HuH-7 (cell line): ENCODE measurements at places on chromosomes 1 and 21.

DNA sequence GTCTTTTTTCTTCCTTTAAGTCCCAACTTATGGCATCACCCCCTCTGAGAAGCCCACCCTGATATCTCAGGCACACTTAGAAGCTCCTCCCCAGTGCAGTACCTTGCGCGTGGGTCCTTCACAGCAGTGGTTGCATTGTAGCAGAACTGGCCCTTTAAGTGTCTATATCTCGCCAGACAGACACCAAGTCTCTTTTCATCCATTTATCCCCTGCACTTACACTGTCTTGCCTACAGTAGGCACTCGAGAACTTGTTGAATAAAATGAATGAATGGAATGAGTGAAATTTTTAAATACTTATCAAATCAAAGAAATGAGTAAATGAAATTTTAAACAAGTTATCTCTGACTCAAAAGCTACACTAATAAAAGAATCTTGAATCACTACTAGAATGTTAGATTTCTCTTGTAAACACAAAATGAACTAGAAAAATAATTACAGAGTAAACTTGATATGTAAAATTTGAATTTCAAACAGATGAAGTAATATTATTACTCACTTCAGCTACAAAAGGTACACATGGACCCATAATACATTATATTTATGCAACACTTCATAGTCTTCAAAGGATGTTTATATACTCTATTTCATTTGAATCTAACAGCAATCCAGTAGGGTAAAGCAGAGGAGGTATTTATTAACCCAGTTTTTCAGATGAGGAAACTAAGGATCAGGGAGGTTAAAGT lies 54.7 kb upstream of the MAN1A2 start:
- DNase-seq, result no peak

- no peak for DNase-seq
Observed at GRCh38 chr1:243562473-243562872, 287.6 kb downstream of the AKT3 start.

DNA sequence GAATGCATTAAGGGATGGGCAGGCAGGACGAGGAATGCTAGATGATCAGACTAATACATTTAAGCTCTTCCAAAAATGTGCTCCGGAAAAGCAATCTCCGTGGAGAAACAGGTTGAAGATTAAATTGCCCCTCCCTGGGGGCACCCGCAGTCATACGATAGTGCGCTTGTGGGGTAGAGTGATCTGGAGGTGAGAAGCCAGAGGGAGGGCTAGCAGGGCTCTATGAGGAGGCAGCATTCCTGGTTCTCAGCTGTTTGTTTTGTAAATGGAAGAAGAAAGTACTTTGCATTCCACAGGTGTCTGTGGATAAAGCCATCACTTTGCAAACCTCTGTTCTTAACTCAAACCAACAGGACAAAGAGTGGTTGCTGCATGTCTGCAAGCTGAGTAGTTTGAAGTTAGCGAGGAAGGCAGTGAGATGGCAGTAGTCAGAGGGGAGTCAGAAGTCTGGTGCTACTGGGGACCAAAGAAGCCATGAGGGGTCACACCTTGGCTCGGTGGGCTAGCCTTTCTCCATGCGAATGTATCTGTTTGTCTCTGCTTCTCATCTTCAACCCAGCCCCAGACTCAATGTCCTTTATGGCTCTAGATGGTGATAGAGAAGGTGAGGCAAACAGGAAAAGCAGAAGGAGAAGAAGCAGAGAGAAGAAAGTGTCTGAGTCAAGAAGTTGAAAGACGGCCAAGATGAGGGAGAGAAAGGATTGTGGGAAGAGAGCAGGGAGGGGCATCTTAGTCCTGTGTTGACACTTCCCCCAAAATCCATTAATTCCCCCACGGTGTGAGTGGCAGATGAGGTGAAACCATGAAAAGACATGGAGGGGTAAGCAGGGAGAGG lies 65.2 kb upstream of the GJA8 start:
- DNase-seq, result no peak

DNA sequence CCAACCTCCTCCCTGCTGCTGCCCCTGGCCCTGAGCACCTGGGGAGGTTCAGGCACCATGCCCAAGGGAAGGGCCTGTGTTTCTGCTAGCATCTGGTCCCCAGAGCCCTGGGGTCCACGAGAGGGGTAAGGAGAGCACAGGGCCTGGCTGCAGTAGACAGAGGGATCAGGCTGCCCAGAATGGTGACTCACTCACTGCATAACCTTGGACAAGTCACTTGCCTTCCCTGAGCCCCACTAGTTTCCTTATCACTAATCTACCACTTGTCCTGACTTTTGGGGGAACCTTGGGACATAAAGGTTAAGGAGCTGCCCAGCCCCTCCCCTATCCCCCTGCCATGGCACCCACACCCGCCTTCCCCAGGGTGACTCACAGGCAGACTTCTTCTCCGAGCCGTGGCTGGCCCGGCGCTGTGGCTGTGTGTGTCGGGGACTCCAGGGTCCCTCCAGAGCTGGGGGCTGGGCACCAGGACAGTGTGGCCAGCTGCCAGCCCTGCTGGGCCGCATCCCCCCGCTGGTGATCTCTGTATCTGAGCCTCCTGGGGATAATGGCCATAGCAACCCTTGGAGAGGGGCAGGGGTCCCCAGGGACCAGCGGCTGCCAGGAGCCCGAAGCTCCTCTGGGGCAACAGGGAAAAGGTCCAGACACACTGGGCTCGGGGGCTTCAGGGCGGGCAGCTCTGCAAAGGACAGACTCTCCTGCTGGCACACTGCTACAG lies 4.0 kb downstream of the ARHGEF19 start:
- DNase-seq, result no peak

GRCh38 chr1:228555074-228555994 lies 68.2 kb downstream of the RNF187 start:
- DNase-seq, result no peak

DNA sequence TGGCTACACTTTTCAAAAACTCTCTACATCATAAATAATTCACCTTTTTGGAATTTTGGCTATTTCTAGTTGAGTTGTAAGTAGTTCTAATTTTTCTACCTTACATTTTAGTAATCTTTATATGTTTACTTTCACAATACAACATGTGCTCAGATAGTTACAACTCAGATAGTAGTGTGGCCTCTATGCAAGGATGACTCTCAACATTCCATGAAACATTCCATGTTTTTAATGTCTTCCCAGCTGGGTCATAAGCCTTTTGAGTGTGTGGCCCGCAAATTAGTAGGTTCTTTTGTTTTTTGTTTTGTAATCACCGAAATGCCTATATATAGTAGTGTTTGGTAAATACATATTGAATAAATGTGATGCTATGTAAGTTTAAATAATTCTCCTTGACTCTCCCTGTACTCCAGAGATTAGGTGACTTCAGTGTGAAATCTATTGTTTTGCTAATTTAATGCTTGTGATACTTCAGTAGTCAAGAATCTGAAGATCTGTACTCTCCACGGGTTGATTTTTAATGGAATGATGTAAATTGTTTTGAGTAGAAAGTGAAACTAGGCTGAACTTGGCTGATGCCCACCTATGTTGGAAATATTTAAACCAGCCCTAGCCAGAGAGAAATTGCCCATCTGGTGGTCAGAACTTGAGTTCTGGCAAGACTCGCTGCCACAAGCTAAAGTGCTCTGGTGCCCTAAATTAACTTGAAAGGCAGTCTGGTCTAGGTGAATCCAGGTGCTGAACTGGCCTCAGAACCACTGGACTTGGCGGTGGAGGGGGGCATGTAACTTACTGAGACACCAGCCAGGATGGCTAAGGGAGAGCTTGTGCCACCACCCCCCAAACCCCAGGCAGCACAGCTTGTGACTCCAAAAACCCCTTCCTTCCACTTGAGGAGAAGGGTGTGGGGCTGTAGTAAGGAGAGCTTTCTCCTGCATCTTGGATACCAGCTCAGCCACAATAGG lies 165.6 kb downstream of the USP25 start:
- no peak for DNase-seq

DNA sequence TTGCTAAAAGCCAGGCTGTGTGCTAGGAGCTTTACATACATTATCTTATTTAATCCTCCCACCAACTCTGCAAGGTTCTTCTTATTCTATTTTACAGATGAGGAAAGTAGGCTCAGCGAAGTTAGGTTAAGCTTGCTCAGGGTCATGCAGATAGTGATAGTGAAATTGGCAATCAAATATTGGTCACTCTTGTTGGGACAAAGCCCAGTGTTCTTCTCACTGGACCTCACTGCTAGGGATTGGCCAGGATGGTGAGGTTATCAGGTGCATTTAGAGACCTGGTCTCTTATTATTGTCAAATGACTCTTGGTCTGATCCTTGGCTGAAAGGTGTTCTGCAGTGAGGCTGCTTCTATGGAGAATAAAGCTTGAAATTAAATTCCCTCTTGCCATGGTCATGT lies 145.1 kb downstream of the CNIH3 start:
- no peak for DNase-seq

- DNase-seq, result no peak
Observed at GRCh38 chr1:89391686-89392085, 27.8 kb downstream of the GBP6 start.
